ENCODE measurements at places on chromosomes 3 and 15.

DNA sequence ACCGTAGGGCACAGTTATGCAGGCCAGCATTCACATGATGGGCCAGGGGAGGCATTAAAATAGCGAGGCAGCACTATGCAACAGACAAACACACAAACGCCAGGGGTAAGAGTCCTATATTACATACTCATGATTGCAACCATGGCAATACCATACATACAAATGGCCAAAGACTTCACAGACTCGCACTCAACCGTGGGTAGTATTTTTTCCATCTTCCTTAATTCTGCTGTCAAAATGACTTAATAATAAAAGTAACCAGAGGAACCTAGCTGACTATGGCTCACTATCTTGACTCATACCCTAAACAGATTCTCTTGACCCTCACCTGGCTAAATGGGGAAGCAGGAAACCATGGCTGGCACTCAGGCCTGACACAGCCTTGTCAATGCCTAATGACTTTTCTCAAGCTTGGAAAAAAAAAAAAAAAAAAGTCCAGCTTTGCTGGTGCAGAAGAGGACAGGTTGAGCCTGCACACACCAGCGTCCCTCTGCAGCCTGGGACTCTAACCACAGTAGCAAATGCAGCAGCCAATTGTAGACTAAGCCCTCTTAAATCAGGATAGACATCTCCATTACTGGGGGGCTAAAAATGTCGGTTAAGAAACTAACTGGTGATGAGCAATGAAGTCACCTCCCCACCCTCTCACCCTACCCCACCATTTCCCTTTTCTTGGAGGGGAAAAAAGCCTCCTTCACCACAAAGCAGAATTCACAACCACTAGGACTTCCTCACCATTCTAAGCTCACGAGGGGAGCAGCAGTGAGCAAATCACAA lies 23.1 kb downstream of the CCDC12 start:
- no peak for DNase-seq

GRCh38 chr3:158152186-158152585 lies 42.3 kb downstream of the RSRC1 start:
- peak; percentile 51 for DNase-seq

DNA sequence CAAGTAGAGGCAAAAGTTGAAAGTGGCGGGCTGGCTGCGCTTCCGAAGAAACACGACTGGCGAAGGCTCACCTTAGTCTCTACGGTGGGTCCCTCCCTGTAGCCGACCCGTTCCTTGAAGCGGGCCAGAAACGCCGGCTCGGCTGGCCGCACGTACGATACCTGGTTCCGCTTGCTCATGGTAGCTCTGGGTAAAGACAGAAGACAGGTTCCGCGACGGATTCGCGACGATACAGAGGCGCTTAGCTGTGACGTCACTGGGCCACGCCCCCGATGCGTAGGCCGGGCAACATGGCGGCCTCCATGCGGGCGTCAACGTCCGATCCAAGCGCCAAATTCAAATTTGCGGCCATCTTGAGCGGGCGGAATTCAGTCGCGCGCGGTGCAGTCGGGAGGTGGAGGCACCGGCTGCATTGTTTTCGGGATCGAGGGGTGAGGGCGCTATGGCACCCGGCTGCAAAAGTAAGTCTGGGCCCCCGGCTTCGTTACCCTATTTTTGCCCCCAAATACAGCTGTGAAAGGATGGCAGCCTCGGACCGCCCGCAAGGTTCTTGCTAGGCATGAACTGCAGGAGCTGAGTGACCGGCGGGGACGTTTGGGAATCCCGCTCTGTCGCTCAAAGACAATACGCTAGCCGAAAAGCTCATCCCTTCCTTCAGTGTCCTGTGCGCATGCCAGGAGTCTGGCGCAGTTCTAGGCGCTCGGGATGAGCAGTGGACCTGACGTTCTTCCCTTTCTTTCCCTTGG lies at the start of the genes KIAA1143 and KIF15:
Gene KIAA1143, minus strand, starts transcription at position 196 of the 746 bp plus-strand sequence. Its CDS starts 17 bp downstream, at position 179.
Gene KIF15, plus strand, starts transcription at position 371 of the 746 bp plus-strand sequence. Its CDS starts 72 bp downstream, at position 443.
- peak; percentile 97 for DNase-seq

DNA sequence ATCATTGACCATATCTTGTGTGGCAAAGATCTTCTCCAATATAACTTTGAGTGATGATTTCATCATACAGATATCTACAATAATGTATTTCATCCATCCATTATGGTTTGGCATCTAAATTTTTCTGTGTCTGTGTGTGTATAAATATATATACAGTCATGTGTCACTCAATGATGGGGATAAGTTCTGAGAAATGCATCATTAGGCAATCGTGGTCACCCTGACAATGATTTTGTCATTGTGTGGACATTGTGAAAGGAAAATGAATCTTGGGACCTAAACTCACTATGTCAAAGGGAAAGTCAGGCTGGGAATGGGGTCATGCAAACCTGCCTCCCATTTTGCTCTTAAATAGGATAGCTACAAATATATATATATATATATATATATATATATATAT lies 12.4 kb downstream of the CFAP161 start:
- no peak for DNase-seq

- no peak for DNase-seq
Observed at GRCh38 chr3:128311441-128311844, 155.2 kb downstream of the DNAJB8 start.

DNA sequence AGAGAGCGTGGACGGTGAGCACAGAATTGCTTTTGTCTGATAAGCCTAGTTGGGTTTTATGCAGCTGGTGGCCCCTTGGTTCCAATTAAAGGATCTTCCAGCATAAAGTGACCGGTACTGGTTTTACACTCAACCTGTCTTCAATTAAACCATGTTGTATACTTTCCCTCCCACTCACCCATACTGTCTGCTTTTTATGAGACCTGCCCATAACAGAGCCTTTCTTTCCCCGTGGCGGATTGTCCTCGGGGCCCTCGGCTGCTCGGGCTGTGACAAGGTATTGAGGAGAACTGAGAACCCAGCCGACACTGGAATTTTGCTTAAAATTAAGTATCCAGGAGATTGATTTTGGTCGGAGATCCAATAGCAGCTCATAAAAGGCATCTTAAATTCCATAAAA lies 98.4 kb downstream of the TMEM266 start:
- no peak for DNase-seq

DNA sequence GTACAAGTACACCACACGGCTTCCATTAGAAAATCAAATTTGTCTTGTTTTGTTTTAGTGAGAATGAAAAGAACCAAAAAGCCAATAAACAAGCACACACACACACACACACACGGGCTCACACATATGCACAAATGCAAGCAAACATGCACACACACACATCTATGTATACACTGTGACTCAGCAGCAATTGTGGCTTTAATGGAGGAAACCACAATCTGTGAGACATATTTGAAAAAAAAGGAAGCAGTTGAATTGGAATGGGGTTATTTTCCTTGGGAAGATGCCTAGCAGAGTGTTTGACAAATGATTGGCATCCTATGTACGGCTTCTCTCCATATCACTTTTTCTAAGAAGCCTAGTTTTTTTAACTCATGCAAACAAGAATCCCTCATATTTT lies 201.1 kb upstream of the ARRDC4 start:
- DNase-seq = peak; percentile 80

DNA sequence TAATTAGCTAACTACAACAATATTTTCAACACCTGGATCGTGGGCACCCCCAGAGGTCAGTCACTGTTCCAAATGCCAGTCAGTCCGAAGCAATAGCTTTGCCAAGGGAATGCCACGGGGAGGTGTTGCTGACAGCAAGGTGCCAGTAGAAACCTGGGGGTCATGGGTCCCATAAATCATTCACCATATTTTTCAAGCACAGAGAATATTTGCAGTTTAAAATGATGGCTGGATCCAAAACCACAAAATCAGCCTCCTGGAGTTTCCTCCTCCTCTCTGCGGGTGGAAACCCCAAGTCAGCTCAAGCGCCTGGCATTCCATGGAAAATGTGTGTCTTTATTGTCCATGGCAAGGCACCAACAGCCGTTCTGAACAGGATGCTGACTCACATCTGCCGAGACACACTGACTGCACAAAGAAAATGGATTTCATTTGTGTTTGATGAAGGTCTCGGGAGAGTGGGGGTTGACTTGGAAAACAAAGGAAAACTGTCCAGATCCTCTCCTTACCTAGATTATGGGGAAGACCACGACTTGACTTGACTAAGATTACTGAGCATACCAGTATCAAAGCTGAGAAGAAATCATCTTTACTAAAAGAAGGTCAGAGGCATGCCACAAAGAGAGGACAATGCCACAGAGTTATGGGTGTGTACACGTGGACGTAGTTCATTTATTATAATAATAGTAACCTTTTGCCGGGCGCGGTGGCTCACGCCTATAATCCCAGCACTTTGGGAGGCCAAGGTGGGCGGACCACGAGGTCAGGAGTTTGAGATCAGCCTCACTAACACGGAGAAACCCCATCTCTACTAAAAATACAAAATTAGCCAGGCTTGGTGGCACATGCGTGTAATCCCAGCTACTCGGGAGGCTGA lies 26.4 kb downstream of the ANXA2 start:
- peak; percentile 87 for DNase-seq

GRCh38 chr3:108051005-108051404 lies 39.8 kb downstream of the CD47 start:
- peak; percentile 3 for DNase-seq

DNA sequence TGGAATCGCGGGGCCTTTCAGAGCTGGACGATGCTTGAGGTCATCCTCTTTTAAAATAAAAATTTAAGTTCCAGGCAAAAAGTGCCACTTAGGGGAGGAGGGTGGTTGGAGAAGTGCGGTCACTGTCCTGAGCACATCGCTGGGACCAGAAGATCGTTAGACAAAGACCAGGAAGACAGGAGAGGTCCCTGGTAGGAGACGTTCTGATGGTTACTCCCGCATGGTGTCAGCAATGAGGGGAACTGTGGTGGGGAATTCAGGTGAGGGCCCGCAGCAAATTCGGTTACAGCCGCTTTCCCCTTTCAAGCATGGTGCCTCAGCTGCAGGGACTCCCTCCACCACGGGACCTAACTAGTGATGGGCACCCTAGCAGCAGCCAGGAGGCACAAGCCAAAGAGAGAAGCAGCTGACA lies 1.0 kb upstream of the ISY1 start:
- DNase-seq = peak; percentile 38

GRCh38 chr3:114213627-114214541 lies 23.5 kb downstream of the ZNF80 start:
- DNase-seq = peak; percentile 29

DNA sequence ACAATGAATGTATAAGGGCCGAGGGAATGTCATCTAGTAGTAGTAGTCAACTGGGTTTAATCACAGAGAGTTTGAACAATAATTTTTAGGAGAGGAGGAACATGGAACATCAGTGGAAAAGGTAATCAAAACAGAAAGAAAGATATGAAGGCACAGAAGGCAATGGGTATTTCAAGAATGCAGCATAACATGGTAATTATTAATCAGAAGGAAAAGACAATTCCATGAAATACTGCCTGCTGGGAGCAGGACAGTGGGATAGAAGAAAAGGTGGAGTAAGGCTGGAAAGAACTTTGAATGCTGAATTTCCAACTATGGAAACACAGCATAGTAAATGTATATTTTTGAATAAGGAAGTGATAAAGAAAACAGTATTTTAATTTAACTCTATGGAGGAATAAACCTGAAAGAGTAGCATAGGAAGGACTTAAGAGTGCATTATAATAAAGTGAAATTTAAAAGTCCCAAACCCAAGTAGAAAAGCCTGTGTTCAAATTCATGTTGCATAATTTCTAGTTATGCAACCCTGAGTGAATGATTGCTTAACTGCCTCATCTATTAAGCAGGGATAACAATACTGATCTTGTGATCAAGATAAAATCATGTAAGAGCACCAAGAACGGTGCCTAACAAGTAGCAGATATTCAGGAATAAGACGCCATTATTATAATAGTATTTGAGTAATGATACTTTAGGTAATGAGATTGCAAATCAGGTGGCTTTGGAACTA lies 357.7 kb downstream of the TBC1D5 start:
- peak; percentile 61 for DNase-seq

- DNase-seq = peak; percentile 28
Observed at GRCh38 chr15:84611631-84612030, 10.8 kb downstream of the ZSCAN2 start.

GRCh38 chr3:20450611-20451010 lies 264.6 kb upstream of the SGO1 start:
- no peak for DNase-seq

- peak; percentile 20 for DNase-seq
Observed at GRCh38 chr3:98900265-98901118, 1.0 kb downstream of the DCBLD2 start.

- peak; percentile 19 for DNase-seq
Observed at GRCh38 chr3:151404316-151404715, 19.8 kb upstream of the P2RY12 start.

DNA sequence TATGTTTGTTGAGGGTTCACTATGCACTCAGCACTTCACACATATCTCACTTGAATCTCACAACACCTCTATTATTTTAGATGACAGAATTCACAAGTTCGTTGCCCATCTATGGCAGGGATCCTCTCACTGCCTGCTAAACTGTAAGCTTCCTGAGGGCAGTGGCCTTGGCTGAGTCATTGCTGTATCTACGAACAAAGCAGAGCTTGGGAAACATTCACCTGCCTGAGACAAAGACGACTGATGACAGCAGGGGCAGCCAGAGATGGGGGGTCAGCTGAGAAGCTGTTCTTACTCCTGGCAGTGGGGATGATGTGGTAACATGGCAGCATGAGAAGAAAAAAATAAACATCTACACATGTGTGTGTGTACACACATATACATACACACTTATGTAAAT lies 125.5 kb upstream of the NMNAT3 start:
- no peak for DNase-seq

DNA sequence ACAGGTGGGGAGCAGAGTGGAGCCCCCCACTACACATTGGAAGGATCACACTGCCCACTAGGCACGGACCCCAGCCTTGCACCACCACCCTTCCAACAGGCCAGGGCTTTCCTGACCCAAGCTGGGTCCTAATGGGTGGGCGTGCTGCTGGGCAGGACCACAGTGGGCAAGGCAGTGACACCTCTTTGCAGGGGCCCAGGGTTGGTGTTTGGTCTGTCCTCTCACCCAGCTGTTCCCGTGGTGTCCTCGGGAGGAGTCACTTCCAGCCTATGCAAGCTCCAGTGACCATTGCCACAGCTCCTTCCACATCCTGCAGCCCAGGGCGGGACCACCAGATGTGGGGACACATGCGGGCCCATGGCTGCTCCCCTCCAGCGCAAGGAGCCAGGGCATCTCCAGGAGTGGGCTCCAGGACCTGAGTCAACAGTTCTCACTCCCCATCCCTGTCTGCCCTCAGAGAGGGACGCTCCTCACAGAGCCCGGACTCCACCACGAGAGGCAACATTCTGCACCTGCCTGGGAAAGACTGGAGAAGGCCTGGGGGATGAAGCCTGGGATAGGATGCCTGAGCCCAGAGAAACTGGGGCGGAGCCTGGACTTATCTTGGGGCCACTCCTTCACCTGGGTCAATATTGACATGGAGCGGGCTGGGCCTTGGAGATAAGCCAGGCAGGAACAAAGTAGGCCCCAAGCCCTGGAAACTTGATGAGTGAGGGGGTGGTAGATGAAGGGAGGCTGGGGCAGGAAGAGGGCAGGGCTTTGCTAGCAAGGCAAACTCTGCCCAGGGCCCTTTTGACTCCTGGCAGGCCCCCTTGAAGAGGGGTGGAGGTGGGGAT lies 3.9 kb upstream of the VILL start:
- DNase-seq = peak; percentile 72
